Activated naive CD4-positive, alpha-beta T cell (primary cell): ENCODE measurements at places on chromosomes 11 and 22.

GRCh38 chr11:26730414-26731083, 8.7 kb upstream of the SLC5A12 start:
- DNase-seq = no peak

DNA sequence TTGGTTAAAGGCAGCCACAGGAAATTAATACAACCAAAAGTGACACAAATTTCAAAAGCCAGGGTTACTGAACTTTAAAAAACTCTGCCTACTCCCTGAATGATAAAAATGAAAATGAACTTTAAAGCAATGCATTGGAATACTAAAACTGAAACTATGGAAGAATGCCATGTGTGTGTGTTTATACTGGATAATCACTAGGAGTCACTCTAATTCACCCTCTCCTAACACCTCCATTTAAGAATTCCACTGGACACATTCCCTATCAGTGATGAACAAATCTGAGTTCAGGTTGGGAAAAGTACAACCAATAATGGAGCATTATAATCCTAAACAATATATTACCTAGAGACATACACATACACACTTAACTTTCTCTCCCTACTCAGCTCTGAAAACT, 27.5 kb upstream of the PLAAT3 start:
- DNase-seq = no peak

DNA sequence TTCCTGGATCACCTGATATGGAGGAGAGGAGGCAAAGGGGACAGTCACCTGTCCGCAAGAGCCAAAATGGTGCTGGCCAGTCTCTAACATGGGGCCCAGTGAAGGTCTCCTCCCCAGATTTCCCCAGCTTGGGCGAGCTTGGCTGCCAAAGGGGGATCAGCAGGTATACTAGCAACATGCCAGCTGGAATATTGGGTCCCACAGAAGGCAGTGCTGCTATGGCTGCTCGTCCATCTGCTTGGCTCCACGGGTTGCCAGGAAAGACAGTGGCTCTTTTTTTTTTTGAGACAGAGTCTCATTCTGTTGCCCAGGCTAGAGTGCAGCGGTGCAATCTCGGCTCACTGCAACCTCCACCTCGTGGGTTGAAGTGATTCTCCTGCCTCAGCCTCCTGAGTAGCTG, 12.7 kb upstream of the KAT5 start:
- DNase-seq = no peak

DNA sequence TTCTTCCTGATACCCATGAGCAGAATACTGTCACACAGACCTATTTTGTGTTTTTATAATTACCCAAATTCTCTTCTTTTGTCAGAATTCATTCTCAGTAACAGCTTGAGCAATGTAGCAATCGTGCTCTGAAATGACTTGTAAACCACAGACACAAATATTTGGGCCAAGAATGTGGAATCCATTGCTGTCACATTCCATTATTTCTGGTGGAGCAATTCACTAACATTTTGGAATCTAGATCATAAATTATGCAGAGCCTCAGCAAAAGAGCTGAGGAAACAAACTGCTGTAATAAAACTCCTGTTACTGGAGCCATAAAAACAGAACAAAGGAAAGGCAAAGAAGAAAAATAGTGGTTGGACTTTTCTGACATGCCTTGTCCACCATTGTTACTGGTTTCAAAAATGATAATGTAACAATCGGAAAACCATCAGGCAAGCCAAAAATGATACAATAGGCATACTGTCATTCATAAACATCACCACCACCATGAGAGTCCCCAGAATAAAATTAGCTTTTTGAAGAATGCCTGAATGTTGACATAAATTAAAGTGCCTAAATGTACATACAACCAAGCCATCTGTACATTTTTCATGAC, 223.4 kb upstream of the PITPNB start:
- no peak for DNase-seq

- DNase-seq = no peak
These were observed 1.5 kb downstream of the TBC1D10A start for GRCh38 chr22:30325065-30325720.
